Stimulated activated CD8-positive, alpha-beta memory T cell treated with anti-CD3 and anti-CD28 coated beads, Interleukin-7, amount 100 ng/mL, for 1 hour (primary cell): ENCODE measurements at places on chromosomes 3 and 15.

- no peak for DNase-seq
Observed at GRCh38 chr3:66993082-66993481, 5.0 kb upstream of the KBTBD8 start.

DNA sequence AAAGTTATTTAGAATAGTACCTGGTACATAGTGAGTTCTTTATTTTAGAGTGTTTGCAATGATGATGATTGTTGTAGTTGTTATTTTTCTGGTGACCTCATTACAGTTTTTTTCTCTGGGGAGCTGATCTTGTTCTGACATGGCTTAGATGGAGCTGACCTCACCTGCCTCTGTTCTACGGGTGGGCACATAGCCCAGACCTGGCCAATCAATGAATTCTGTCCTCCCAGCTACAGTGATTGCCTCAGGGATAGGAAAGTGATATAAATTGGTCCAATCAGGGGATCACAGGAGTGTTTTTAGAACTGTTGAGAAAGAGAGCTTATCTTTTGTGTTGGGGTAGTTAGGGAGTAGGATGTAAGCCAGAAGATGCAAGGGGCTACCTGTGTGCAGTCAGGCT, 3.2 kb upstream of the NANOGP8 start:
- no peak for DNase-seq

GRCh38 chr3:39541917-39542329, 74.4 kb downstream of the MOBP start:
- DNase-seq: no peak

DNA sequence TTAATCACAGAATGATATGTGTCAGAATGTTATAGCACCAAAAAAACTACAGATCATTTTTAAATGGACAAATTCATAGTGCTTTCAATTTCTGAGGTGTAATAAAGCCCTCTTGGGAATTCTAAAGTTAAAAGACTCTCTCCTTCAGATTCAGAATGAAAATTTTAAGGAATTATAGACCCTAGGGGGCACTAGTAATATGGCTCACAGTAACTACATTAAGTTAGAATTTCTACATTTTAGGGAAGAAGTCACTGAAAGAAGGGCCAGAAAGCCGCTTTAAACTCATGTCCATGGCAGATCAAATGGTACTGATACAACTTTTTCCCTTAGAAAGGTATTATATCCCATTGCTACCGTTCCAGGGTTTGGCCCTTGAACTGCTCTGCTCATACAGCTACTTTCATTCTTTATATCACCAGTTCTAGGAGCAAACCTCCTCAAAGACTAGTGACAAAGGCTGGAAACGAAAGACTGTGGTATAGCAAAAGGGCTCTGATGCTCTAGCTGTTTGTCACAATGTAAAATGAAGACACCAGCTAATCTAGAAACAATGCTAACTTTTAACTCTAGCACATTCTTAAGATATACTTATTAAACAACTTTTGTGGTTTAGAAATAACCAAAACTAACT, 18.1 kb downstream of the DAZL start:
- no peak for DNase-seq

DNA sequence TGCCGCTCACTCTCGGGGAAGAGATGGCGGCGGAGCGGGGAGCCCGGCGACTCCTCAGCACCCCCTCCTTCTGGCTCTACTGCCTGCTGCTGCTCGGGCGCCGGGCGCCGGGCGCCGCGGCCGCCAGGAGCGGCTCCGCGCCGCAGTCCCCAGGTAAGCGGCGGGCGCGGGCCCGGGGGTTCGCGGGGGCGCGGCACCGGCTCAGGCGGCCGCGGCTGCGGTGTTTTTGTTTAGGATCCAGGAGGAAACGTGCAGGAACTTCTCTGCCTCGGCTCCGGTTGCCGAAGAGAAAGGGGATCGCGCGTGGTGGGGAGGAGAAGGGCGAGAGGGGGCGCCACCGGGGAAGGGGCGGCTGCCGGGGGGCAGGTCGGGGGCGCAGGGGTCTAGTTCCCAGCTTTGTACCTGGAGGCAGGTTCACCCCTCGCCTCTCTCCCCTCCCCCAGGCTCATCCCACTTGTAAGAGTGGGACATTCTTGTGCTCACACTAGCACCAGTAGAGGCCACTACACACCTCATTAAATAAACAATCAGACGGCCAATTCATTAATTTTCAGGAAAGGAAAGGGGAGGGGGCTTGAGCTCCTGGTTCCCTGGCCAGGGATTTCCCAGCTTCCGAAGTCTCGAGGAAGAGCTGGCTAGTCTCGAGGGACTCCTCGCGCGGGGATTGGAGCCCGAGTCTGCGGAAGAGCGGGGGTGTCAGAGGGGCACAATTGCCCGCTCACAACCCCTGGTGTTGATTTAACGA, 562 bp downstream of the NEO1 start:
- no peak for DNase-seq

GRCh38 chr3:65781594-65781993, 257.1 kb downstream of the MAGI1 start:
- DNase-seq: no peak
